Large intestine (tissue), 12 donors: ENCODE measurements at places on chromosomes 2 and 18. TPM values are rescaled to one million over a fixed set of nuclear protein-coding genes. Genes with fewer than 3 reads are reported as not detected.

Gene PLB1
- 3.2 TPM for polyA plus RNA-seq

Gene SRBD1
- 10.7 TPM for polyA plus RNA-seq

Gene UGT1A3
- polyA plus RNA-seq, result 0.16 TPM

Gene B3GNT7
- 43.5 TPM for polyA plus RNA-seq

Gene L3MBTL4
- polyA plus RNA-seq, result 4.0 TPM

Gene DUSP11
- polyA plus RNA-seq, result 29.1 TPM

- no peak overlapping the region for H3K27ac ChIP-seq
- no peak for DNase-seq
- no peak overlapping the region for H3K4me3 ChIP-seq
- H3K27me3 ChIP-seq, result no peaks in the 10 kb centered on the region
- no peaks in the 10 kb centered on the region for H3K4me1 ChIP-seq
Measured at GRCh38 chr2:213227458-213227857, 56.8 kb upstream of the SPAG16 start.

GRCh38 chr2:31097962-31098613, 40.2 kb downstream of the GALNT14 start:
- no peak overlapping the region for H3K27ac ChIP-seq
- no peaks in the 10 kb centered on the region for H3K27me3 ChIP-seq
- no peaks in the 10 kb centered on the region for H3K36me3 ChIP-seq

- H3K27me3 ChIP-seq, result no peaks in the 10 kb centered on the region
- H3K4me3 ChIP-seq, result no peak overlapping the region
- no peak for DNase-seq
Measured at GRCh38 chr2:46074501-46074900, 222.7 kb upstream of the EPAS1 start.

- H3K36me3 ChIP-seq, result no peaks in the 10 kb centered on the region
- no peak overlapping the region for H3K4me3 ChIP-seq
- no peak overlapping the region for H3K27ac ChIP-seq
Measured at GRCh38 chr2:42904576-42904876, 112.1 kb upstream of the HAAO start.

DNA sequence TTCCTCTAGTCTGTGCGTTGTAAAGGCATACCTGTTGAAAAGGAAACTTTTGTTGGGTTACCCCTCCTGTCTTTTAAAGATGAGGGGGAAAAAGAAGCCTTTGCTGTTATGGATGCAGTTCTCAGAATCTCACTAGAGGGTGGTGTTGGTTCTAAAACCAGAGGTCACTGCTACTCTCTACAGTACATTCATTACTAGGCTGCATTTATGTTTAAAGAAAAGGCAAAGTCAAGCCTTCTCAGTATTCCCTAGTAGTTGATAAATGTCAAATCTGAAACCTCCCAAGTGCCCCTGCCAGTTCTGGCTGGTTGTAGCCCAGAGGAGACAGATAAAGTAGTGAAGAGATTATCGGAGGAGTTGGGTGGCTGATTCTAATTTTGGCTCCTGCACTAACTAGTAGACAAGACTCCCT, 1.4 kb upstream of the PLCL1 start:
- peaks cover 47% of the 10 kb centered on the region for H3K27me3 ChIP-seq
- peaks cover 4% of the 10 kb centered on the region for H3K4me1 ChIP-seq
- H3K36me3 ChIP-seq, result no peaks in the 10 kb centered on the region
- no peak for DNase-seq
- no peak overlapping the region for H3K27ac ChIP-seq

- H3K27ac ChIP-seq, result no peak overlapping the region
- no peaks in the 10 kb centered on the region for H3K27me3 ChIP-seq
- no peak overlapping the region for H3K4me3 ChIP-seq
Measured at GRCh38 chr18:46452820-46453219, 204.2 kb downstream of the LOXHD1 start.

GRCh38 chr18:36829362-36830157, 633 bp downstream of the KIAA1328 start:
- no peaks in the 10 kb centered on the region for H3K36me3 ChIP-seq
- H3K27ac ChIP-seq, result peak overlapping the region; percentile 91
- no peaks in the 10 kb centered on the region for H3K27me3 ChIP-seq
- no peaks in the 10 kb centered on the region for H3K4me1 ChIP-seq
- DNase-seq, result peak; percentile 14
- H3K4me3 ChIP-seq, result peak overlapping the region; percentile 84

- H3K36me3 ChIP-seq, result peaks cover 27% of the 10 kb centered on the region
- peaks cover 17% of the 10 kb centered on the region for H3K4me1 ChIP-seq
- H3K27me3 ChIP-seq, result no peaks in the 10 kb centered on the region
- H3K4me3 ChIP-seq, result no peak overlapping the region
- no peak for DNase-seq
- H3K27ac ChIP-seq, result no peak overlapping the region
Measured at GRCh38 chr2:118010473-118010872, 3.4 kb downstream of the CCDC93 start.

GRCh38 chr2:102072741-102073140, 69.8 kb upstream of the IL1R1 start:
- no peak overlapping the region for H3K27ac ChIP-seq
- DNase-seq, result no peak
- no peaks in the 10 kb centered on the region for H3K4me1 ChIP-seq

GRCh38 chr2:11777066-11777782, 30.8 kb downstream of the LPIN1 start:
- DNase-seq, result peak; percentile 31
- no peaks in the 10 kb centered on the region for H3K27me3 ChIP-seq
- no peak overlapping the region for H3K4me3 ChIP-seq
- peak overlapping the region; percentile 3 for H3K27ac ChIP-seq
- H3K4me1 ChIP-seq, result peaks cover 14% of the 10 kb centered on the region

- no peak for DNase-seq
- peaks cover 41% of the 10 kb centered on the region for H3K4me1 ChIP-seq
- peaks cover 16% of the 10 kb centered on the region for H3K36me3 ChIP-seq
- no peaks in the 10 kb centered on the region for H3K27me3 ChIP-seq
Measured at GRCh38 chr2:110099471-110100225, 16.0 kb downstream of the MALL start.

DNA sequence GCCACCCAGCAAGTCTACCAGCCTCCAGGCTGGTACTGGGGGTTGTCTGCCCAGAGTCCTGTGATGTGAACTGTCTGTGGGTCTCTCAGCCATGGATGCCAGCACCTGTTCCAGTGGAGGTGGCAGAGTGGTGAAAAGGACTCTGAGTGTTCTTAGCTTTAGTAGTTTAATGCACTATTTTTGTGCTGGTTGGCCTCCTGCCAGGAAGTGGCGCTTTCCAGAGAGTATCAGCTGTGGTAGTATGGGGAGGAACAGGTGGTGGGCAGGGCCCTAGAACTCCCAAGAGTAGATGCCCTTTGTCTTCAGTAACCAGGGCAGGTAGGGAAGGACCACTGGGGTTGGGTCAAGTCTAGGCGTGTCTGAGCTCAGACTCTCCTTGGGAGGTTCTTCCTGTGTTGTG, 356.7 kb downstream of the STK39 start:
- H3K4me3 ChIP-seq, result no peak overlapping the region
- no peaks in the 10 kb centered on the region for H3K36me3 ChIP-seq
- no peaks in the 10 kb centered on the region for H3K4me1 ChIP-seq
- no peaks in the 10 kb centered on the region for H3K27me3 ChIP-seq
